Stimulated activated CD8-positive, alpha-beta memory T cell treated with anti-CD3 and anti-CD28 coated beads, Interleukin-7, amount 100 ng/mL, for 1 hour (primary cell): ENCODE measurements at places on chromosomes 11 and 22.
A peak's percentile ranks its signal among the peaks of the same experiment; 100 is the strongest.

GRCh38 chr22:44408829-44409192 lies 89.2 kb downstream of the RTL6 start:
- DNase-seq: no peak

GRCh38 chr11:75815345-75816168 lies 547 bp downstream of the UVRAG start:
- peak; percentile 9 for DNase-seq

DNA sequence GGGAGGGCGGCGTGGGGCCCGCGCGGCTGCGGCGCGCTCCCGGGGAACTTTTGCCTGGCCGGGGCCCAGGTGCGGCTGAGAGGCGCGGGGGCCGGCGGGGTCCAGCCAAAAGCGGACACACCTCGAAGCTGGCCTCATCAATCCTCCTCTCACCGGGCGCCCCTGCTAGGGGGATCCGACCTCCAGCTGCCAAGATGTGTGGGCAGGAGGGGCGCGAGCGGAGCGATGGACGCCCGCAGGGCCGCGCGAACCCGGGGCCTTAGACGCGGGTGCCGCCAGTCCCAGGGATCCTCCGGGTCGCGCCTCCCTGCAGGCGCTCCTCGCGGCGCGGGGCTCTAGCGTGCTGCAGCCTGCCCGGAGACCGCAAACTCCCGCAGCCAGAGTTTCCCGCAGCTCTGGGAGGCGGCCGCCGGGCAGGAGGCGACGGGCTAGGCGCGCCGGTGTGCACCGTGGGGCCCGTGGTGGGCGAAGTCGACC lies 785 bp downstream of the IGSF9B start:
- DNase-seq: no peak

DNA sequence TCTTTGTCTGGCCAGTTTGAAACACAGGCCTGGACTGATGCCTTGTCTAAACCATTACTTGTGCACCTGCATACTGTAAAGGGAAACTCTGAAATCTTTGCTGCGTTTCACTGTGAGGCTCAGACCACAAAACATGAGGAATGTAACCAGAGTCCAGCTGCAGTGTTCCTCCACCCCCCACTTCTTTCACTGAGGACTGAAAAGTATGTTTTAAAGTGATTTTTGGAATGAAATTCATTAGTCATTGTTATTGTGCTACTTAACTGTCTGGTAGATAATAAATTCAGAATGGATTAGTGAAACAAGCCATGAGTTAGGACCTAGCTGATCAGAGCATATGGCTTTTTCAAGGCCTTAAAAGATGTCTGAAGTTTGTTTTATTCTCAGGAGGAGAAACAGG lies 181.2 kb downstream of the WNT11 start:
- no peak for DNase-seq

- no peak for DNase-seq
Observed at GRCh38 chr11:69343401-69344321, 49.7 kb downstream of the MYEOV start.

DNA sequence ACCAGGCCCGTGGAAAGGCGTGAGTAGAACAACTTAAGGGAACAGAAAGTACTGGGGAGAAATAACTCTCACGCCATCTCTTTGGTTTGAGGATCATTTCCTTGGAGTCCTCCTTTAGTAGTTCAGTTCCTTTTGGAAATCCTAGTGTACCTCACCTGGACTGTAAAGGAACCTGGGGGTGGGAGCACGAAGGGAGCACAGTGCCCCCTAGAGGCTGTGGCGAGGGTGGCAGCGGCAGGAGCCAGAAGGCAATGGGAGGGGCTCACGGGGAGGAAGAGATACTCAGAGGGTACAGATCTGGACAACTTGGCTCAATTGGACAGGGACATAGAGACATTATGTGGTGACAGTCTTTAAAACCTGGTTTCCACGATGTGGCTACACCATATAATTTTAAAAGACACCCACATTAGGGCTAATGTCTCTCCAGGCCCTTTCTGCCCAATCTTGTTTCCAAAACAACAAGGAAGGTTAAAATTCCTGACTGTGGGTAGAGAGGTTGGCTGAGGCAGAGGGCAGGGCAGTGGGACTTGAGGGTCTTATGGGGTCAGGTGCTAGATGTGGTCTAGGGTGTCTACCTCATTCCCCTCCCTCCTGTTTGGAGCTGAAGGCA lies 87.0 kb downstream of the CSNK2A3 start:
- no peak for DNase-seq

DNA sequence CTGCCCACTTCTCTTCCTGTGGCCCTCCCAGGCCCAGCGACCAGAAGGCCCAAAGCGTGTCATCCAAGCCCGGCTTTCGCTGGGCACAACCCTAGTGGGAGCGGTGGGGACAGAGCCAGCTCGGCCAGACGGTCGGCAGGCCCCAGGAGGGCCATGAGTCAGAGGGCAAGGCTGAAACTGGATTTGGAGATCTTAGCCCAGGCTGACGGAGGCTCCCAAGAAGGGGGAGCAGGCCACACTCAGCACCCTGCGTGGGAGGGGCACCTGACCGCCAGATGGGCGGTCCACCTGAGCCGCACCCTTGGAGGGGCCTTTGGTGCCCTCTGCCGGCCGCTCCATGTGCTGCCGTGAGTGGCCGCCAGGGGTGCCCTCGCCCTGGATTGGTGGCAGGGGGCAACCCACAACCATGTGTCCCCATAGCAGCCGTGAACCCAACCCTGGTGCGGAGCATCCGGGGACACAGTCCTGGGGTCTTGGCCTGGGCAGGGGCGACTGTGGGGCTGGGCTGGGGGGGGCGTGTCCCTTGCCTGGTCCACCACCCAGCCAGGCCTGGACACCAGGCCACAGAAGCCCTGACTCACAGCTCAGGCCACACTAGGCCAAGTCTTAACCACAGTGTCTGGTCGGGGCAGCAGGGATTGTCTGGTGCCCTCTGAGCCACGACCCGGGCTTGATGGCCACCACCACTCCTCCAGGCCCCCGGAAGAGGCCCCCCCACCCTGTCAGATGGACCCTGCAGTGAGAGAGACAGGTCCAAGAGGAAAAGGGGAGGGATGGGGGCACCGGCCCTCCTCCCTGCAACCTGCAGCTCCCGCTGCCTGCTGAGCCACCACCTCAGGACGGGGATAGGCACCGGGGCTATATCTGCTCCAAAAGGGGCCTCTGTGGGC lies 19.2 kb upstream of the TALDO1 start:
- peak; percentile 67 for DNase-seq

GRCh38 chr11:70525006-70525405 lies 126.7 kb downstream of the CTTN start:
- no peak for DNase-seq

DNA sequence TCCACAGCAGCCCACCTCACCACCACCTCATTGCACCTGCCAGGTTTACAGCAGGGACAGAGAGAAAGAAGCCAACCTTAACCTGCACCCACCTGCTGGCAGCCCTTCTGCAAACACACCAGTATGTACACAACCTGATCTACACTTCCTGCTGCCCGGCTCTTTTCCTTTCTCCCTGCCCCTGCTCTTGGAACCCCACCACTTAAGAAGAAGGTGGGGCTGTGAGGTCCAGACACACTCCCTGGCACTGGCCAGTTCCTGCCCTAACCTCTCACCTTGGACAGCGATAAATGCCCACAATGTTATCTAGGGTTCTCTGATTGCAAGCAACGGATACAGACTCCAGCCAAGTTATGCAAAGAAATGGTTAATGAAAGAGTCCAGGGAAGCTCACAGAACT lies 10.8 kb upstream of the SLC35C1 start:
- no peak for DNase-seq

DNA sequence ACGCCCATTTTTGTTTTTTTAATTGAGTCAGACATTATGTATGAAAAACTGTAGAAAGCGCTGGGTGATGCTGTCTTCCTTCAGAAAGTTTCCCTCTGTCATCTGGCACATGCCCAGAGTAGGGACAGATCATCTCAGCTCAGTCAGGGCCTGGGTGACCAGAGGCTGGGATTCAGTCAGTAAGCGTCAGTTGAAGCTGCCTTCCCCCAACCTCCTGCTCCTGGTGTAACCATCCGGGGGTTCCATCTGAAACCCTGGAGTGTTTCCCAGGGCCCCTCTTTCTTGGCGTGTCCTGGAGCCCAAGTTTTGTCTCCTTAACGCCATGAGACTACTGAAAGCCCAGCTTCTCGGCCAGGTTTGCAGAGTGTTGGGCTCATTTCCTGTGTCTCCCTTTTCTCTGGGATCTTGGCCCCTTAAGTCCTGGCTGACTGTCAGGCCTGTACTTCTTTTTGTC lies 10.7 kb downstream of the PPFIA1 start:
- DNase-seq: no peak

GRCh38 chr11:33266393-33267215 lies 9.4 kb downstream of the HIPK3 start:
- no peak for DNase-seq

DNA sequence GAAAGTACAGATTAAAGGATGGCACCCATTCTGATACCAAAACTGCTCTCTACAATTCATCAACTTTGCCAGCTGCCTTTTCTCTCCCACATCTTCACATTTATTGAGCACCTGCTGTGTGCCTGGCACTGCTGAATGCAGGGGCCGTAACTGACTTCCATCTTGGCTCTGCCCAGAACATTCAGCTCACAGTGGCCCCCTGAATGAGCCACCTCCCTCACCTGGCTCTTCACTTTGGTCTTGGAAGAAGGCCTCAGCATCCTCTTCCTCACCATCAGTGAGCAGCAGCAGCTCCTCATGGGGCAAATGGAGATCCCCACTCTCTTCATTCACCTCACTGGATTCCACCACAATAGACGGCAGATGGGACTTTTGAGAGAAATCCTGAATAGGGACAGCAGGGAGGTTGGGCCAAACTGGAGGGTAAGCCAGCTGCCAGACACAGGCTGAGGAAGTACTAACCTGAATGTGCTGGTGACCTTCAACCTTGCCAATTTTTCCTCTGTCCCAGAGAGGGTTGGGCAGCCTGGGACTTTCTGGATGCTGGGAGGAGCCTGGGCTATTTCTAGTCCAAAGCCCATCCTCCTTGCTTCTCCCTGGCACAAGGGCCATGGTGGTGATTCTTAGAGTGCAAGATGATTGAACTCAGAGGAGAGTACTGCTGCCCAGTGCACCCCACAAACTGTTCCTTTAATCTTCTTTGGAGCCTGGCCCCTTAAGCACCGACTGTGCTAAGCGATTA lies 1.9 kb upstream of the UQCC3 start:
- no peak for DNase-seq

- DNase-seq: no peak
Observed at GRCh38 chr22:41198027-41198580, 7.0 kb upstream of the L3MBTL2 start.

DNA sequence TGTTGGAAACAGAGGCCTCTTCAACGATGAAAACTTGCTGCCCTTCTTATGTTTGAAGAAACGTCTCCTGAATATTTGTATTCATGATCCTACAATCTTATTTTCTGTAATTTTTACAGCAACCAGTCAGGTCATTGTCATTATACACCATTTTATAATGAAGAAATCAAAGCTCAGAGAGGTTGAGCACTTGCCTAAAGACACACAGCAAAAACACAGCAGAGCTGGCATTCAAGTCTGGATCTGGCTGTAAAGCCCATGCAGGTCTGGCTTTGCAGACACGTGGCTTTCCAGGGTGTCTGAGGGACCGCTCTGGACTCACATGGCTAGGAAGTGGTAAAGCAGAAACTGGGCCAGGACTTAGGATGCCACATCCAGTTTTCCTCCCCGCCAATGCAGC lies 15.8 kb upstream of the ALX4 start:
- DNase-seq: no peak

DNA sequence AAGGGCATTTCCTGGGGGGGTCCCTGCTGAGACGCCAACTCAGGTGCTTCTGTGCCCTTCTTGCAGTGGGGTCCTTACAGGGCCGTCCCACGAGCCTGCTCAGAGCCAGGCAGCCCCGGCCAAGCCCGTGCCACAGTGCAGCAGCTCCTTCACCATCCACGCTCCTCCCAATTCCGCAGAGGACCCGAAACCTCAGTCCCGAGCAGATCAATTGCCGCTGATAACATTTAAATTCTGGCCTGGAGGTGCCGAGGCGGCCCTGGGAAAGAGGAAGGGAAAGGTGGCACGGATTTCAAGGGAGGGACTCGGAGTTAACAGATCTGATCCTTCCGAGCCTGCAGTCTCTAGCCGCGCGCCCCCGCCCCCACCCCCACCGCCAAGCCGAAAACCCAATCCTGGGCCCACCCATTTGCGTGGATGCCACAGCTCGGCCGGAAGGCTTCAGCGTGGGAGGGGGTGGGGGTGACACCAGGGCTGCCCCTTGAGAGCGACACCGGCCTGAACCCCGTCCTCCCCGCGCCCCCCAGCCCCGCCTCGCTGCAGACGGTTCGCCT lies 32.3 kb upstream of the JAM3 start:
- no peak for DNase-seq

DNA sequence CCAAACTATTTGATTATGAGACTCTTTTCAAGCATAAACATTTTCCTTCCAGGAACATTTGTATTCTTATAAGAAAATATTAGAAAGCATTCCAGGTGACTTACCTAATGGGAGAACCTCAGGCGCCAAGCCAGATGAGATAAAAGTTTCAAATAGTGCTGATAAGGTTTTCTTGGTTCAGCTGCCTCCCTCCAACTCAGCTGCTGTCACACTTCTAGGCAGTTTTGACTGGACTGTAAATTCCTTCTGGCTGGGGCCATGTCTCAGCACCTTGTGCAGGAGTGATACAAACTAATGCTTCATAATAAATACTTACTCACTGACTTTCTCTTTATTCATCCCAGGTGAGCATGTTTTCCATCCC lies 131.1 kb downstream of the MED15 start:
- no peak for DNase-seq

GRCh38 chr11:78061921-78062311 lies 1.7 kb upstream of the THRSP start:
- DNase-seq: no peak

- DNase-seq: no peak
Observed at GRCh38 chr11:89293965-89294679, 116.4 kb downstream of the TYR start.

DNA sequence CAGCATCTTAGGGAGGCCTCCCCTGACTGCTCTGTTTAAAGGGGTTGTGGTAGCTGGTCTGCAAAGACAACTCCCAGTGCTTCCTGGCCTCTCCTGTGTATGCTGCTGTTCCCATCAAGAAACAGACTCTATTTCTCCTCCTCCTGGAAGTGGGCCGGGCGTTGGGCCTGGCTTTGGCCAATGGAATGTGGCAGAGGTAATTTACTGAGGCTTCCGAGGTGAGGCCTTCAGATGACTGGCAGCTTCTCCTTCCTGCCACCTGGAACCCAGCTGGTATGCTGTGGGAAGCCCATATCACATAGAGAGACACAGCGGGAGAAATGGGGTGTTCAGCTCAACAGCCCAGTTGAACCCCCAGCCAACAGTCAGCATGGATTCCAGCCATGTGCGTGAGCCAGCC lies 25.1 kb upstream of the EIF3D start:
- no peak for DNase-seq

- no peak for DNase-seq
Observed at GRCh38 chr11:63937713-63938478, 906 bp upstream of the NAA40 start.

DNA sequence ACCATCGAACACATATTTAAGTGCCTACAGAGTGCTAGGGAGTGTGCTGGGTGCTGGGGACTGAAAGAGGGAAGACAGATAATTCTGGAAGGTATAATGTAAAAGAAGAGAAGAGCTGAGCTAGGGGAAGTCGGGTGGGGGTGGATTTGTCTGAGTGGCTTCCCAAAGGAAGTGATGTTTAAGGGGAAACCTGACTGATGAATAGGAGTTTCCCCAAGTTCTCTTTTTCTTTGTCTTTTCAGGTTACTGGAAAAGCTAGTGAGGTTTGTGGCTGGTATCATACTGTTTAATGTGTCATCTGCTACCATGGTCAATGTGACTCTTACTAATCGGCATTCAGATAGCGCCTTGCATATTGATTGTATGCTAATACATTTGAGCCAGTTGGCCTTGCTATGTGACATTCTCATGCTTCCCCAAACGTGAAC lies 151.6 kb upstream of the MTMR2 start:
- DNase-seq: no peak

- DNase-seq: no peak
Observed at GRCh38 chr22:26707581-26707980, 50.2 kb downstream of the MIAT start.
